ENCODE measurements at places on chromosomes 6 and 20.

- DNase-seq: no peak
Measured at GRCh38 chr6:148457843-148458159, 115.2 kb downstream of the SASH1 start.

DNA sequence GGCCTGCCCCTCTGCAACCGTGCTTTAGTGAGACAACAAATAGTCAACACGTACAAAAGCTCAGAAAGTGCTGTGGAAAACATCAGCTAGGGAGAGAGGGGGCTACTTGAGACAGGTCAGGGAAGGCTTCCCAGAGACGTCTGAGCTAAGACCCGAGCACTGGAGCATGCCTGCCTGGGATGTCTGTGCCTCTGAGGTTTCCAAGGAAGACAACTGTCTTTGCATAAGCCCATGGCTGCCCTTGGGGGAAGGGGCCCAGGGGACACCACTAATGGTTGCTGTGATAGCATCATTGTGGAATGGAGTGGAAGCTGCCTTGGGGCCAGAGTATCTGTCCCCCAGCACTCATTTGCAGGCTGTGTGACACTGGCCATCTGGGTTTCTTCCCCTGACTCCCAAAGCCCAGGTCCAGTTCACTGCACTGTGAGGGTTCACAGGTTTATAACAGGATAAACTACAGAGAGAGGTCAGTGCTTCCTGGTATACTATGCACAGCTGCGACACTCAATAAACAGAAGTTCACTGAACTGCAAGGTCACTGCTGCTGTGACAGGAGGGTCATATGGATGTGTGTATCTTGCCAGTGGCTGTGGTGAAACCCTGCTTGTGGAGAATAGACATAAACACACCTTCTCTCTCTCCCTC is 1.5 kb upstream of the ARFGEF2 start:
- no peak for DNase-seq

DNA sequence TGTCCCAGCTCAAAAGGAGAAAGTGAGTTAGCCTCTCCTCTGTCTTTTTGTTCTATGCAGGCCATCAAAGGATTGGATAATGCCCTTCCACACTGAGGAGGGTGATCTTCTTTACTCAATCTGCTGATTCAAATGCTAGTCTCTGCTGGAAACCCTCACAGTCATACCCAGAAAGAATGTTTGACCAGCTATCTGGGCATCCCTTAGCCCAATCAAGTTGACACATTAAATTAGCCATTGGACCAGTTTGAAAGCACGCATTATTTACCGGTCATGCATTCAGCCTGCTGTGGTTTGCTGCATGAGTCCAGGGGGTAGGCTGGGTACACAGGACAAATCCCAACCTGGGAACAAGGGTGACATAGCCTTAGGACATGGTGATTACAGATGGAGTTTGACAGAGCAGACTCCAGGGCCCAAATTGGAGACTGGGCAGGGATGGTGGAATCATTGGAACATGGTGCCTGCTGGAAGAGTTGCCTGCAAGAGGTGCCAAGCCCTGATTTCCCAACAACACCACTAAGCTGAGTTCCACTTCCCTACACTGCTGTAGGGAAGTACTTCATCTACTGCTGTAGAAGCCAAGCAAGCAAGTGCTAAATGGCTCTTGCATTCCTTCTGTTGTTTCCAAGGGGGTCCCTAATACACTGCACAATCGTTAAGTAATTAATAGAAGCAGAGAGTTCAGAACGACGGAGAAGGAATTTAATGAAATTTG is 87.7 kb downstream of the RNF182 start:
- DNase-seq: no peak

DNA sequence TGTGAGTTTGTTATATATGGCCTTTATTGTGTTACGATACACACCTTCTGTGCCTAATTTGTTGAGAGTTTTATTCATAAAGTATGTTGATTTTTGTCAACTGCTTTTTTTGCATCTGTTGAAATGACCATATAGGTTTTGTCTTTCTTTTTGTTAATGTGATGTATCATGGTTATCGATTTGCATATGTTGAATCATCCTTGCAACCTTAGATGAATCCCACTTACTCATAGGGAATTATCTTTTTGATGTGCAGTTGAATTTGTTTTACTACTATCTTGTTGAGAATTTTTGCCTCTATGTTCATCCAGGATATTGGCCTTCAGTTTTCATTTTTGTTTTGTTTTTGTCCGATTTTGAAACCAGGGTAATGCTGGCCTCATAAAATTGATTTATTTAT is 45.7 kb upstream of the TPD52L1 start:
- DNase-seq: no peak

- DNase-seq: no peak
Measured at GRCh38 chr20:32967961-32968457, 36.2 kb downstream of the SUN5 start.

- no peak for DNase-seq
Measured at GRCh38 chr6:87289571-87289970, 32.8 kb upstream of the SMIM8 start.

GRCh38 chr6:221531-222349 is 70.5 kb upstream of the DUSP22 start:
- DNase-seq: no peak

GRCh38 chr20:5780846-5781217 is 30.6 kb downstream of the SHLD1 start:
- DNase-seq: no peak

DNA sequence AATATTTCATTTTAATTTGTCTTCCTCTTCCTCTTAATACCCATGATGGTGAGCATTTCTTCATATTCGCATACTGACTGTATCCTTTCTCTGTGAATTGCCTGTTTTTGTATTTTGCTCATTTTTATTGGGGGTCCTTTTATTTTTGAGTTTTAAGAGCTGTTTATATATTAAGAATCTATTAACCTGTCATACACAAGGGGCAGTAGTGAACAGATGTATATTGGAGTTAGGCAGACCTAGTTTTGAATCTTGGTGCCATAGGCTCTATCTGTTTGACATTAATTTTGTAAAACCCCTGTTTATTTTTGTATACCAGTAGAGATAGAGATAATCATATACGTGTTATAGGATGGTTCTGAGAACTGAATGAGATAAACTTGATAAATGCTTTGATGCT is 3.1 kb upstream of the WFDC5 start:
- DNase-seq: no peak

Measured in WERI-Rb-1 (cell line).